ENCODE measurements at places on chromosomes 1 and 21.

- no peak for DNase-seq
Measured at GRCh38 chr1:62810420-62811274, 26.7 kb downstream of the ATG4C start.

DNA sequence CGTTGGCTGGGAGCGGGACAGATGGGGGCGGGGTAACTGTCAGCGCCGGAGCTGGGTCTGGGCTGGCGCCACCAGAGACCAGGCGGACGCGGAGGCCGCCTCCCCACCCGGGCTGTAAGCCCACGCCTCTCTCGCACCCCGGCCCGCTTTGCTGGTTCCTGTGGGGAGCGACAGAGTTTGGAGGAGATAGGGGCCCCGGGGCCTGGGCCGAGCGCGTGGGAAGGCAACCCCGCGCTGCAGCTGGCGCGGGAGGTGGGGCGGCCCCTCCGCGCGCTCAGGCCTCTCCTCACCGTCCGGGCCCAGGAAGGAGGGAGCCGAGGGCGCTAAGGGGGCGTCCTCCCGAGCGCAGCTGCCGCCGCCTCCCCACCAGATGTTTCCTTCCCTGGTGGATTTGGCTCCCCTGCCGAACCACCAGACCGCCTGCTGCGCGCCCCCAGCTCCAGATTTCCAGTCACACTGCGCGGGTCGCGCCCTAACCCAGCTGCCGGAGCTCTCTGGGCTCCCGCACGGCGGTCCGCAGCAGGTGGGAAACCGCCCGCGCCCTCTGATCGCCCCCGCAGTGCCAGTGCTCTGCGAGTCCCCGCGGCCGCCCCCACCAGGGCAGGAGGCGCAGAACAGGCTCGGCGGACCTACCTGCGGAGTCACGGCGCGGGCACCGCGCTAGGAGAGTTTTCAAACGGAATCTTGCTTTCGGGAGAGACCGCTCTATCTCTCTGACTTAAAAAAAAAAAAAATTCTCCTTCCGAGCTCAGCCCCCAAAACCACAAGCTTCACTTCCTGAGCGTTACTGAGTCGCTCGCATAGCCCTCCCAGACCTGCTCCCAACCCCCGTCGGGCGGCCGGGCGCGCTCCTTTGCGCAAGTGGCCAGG is 1.1 kb downstream of the GFI1 start:
- peak; percentile 85 for DNase-seq

GRCh38 chr1:40664791-40665190 is 691 bp downstream of the RIMS3 start:
- no peak for DNase-seq

DNA sequence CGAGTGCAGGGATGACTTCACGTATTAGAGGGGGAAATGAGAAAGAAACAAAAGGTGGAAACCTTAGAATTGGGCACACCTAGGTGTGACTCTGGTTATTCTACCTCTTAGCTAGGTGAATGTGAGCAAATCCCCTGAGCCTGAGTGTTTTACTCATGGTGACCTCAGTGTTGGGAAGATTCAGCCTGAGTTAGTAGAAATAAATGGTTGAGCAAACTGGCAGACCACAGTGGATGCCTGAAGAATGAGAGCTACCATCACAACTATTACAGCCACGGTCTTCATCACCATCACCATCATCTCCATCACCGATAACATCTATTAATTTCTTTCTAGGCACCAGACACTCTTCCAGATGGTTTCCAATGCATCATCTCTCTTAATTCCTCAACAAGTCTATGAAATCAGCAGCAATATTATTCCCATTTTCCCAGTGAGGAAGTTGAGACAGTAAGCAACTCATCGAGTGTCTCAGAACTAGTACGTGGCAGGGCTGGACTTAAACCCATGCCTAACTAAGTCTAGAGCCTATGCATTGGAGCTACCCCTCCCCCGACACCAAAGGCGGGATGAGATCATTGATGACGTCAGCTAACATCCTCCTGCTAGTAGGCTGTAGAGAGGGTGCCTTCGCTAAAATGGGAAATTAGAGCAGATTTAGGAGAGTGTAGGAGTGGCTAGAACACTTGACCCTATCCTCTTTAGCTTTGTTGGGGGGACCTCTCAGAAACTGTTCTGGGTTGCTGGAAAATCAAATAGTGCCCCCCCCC is 7.9 kb upstream of the KAZN start:
- no peak for DNase-seq

- peak; percentile 38 for DNase-seq
Measured at GRCh38 chr1:20440785-20441200, 45.2 kb downstream of the CAMK2N1 start.

GRCh38 chr1:176557543-176558258 is 94.7 kb downstream of the PAPPA2 start:
- no peak for DNase-seq

- DNase-seq: peak; percentile 96
Measured at GRCh38 chr1:1371364-1371745, 3.7 kb downstream of the AURKAIP1 start.
